ENCODE measurements at places on chromosomes 3 and 15.

GRCh38 chr3:55906896-55907295 is 419.8 kb upstream of the WNT5A start:
- no peak for DNase-seq

GRCh38 chr15:91849749-91850161 is 3.8 kb upstream of the SLCO3A1 start:
- no peak for DNase-seq

DNA sequence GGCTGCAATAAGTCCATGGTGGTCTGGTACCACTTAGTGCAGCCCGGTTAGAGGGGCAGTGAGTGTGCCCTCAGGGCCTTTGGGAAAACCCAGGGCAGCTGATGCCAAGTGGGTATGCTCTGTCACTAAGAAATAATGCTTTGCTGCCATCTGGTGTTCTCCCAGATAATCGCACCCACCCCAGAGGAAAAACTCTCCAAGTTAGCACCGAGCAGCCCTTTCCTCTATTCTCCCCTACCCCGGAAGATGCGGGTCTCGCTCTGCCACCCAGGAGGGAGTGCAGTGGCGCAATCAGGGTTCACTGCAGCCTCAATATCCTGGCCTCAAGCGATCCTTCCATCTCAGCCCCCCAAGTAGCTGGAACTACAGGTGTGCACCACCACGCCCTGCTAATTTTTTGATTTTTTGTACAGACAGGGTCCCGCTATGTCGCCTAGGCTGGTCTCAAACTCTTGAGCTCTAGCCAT is 21.3 kb upstream of the DAPK2 start:
- DNase-seq: peak; percentile 58

DNA sequence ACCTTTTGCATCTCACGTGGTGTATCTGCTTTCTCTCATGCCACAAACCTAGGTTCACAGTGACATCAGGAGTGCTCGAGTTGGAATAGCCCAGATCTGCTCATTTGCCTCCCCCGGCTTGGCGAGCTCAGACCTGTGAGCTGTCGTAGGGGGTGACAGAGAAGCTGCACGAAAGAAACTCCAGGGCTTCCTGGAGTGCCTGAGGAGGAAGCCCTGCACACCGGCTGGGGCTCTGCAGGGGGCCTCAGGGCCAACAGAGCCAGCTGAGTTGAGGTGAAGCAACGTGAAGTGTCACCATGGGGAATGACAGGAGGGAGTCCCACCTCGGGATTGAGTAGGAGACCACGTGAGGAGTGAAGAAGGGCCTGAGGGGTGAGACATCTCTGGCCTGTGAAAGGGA is 62.5 kb downstream of the RPN1 start:
- no peak for DNase-seq

DNA sequence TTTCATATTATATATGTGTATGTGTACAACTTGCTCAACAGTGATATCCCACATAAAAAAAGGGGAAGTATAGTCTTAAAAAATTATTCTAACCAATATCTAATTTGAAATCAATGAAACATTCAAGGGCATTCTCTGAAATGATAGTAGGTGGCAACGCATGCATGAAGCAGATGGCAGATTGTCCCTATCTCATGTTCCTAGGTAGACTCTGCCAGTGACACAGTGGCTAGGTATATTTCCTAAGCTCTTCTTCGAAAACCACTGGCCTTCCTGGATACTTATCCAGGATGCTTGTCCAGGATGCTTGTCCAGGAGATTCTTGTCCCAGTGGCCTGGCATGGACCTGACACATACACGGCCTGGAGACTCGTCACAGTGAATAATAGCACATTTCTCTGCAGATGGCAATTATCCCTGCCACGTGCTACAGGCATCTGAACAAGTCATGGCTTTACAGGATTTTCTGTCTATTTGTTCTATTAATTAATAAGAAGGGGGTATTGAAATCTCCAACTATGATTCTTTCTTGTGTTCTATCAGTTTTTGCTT is 54.9 kb downstream of the OCA2 start:
- no peak for DNase-seq

- no peak for DNase-seq
These were observed 155.9 kb upstream of the FEZF2 start for GRCh38 chr3:62529230-62529629.

DNA sequence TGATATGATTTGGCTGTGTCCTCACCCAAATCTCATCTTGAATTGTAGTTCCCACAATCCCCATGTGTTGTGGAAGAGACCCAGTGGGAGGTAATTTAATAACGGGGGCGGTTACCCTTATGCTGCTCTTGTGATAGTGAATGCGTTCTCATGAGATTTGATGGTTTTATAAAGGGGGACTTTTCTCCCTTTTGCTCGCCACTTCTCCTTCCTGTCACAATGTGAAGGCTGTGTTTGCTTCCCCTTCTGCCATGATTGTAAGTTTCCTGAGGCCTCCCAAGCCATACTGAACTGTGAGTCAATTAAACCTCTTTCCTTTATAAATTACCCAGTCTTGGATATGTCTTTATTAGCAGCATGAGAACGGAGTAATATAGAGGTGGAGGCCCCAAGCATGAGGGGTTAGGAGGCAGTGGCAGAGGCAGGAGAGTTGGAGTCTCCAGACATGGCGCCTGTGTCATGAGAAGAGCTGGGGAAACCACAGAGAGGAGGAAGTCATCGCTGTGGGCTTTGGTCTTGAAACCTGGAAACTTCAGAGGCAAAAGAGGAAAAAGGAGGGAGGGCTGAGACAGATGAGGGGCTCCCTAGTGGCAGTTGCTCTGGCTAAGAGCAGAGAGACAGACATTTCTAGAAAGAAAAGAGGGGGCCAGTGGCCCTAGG is 107.8 kb upstream of the VEPH1 start:
- DNase-seq: no peak

- no peak for DNase-seq
These were observed 72.7 kb downstream of the PEAK1 start for GRCh38 chr15:77347197-77347596.

DNA sequence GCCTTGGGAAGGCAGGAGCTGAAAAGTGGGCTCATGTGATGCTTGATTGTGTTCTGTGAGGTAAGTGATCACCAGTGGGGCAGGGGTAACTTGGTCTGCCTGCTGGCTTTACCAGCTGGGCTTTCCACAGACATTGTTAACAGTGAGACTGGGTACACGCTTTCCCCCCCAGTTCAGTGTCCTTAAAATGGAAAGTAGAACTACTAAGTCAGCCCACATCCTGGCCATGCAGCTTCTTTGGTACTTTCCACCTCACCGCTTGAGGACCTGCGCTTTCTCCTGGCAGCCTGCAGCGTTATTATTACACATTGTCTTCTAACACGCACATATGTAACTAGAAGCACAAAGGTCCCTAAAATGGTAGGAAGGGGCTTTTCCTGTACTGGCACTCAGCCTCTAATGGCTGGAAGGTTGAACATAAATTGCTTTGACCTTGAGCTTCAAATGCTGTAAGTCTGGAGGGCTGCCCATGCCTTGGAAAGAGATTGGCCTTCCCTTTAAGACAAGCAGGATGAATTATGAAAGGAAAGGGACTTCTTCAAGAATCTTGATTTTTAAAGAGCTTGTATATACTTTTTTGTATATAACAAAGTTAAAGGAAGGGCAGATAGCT is 216.1 kb upstream of the ROPN1 start:
- no peak for DNase-seq

DNA sequence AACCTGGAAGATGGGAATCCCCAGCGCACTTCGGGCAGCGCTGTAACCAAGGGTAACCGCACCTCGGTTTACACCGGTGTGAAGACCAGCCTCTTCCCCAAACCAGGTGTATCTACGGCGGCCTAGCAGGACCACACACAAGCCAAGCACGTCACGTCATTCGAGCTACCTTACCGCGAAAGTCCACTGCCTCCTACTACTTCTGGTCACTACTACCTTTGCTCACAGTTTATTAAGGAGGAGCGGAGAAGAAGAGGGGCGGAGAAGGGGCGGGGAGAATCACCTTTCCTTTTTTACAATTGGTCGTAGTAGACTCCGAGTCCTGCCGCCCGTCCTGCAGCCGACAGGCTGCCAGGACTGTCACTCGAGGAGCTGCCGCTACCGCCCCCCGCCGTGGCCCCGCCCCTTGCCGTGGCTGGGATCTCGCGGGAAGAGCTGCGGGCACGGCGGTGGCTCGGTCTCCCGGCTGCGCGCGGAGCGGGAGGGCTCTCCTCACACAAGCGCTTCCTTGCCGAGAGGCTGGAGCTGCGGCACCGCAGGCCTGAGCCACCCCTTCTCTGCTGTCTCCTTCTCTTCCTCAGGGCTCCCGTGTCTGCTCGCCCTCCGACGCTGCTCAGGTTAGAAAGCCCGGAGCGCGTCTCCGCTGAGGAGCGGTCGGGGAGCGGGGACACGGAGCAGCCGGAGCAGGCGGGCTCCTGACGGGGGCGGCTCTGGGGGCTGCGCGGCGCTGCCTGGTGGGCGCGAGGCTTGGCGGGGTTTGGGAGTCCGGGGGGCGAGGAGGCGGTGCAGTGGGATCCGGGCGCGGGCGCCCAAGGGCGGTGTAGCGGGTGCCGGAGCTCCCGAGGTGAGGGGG is at the start of gene GLCE:
TSS of gene GLCE (plus strand) at position 495 of the 853 bp plus-strand sequence. CDS start 95,172 bp downstream, outside the sequence.
- DNase-seq: peak; percentile 87

GRCh38 chr3:177589911-177590381 is 392.7 kb upstream of the TBL1XR1 start:
- no peak for DNase-seq

DNA sequence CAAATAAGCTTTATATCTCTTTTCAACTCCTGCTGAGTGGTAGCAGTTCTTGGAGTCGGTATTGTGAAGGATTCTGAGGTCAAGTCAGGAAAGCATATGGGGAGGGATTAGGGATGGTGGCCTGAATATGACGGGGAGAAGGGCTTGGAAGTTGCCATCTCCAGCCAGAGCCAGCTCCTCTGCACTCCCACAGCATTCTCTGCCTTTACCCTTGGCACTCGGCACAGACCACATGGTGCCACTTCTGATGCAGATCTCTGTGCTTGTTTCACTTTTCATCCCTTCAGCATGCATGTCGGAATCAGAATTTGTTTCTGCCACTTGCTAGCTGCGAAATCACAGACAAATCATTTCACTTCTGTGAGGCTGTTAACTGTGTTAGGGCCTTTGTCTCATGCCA is 52.5 kb downstream of the RAB11A start:
- DNase-seq: no peak

DNA sequence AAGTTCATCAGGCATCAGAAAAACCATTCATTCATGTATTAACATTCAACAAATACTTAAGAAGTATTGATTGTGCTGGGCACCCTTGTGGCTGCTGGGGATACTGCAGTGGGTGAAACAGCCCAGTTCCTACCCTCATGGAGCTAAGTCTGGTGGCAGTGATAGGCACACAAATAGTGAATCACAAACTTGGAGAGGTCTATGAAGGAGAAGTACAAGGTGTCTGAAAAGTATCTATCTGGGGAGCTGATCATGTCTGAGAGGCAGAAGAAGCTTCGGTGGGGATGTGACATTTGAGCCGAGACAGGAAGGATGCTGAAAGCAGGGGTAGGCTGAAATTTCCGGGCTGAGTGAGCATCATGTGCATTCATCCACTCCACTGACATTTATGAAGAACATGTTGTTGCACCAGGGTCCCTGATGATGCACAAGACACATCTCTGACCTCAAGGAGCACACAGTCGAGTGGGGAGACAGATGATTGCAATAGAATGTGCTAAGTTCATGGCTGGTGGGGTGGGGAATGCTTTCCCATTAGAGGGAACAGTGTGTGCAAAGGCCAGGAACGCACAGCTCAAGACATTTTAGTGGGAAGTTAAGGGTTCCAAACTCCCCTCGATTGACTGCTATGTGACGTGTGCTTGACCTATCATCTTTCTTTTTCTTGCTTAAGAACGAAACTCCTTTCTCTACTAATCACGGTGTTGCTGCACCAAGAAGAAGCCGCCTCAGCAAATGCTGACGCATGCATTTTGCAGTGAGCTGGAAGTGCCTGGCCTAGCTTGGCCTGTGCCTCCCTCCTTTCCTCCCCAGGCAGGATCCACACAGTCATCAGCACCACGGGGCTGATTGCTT is 309.1 kb upstream of the ICE2 start:
- DNase-seq: no peak

DNA sequence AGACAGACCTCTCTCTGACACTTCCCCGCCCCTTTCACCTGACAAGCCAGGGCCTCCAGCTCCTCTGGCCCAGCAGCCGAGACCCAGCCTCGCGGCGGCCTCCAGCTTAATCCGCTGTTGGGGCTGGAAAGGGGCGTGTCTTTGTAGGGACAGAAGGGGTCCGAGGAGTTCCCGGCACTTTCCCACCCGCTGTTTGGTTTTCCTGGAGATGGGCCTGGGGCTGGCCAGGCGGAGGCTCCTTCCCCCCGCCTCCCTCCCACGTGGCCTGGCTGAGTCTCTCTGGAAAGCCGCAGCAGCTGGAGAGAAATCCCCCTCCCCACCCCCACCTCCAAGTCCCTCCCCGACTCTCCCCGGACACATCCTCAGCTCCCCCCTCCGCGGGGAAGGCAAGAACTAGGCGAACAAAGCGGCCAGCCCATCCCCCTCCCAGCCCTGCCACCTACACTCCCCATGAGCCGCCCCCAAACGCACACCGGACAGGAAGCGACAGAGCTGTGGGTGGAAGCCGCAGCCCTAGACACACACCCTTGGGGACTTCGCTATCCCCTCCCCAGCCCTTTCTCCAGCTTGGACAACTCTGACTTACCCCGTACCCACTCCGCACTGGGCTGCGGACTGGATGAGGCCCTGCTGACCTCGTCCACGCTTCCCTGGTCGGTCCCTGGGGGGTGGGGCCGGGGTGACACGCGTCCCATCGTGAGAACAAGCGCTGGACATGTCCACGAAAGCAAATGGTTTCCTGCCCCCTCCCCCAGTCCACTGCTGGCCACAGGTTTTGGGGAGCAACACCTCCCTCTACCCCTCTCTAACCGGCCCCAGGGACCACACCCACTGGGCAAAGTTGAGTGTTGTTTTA is 1.2 kb downstream of the IGDCC4 start:
- no peak for DNase-seq

DNA sequence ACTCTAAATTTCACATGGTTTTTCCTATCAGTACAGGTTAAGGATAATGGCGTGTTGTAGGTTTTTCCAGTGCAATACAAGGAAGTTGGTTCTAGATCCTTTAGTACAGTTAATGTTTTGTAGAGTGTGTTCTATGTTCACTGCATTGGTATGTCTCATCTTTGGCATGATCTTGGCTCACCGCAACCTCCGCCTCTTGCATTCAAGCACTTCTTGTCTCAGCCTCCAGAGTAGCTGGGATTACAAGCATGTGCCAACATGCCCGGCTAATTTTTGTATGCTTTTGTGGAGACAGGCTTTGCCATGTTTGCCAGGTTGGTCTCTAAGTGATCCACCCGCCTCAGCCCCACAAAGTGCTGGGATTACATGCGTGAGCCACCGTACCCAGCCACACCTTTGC is 30.4 kb downstream of the SNRPN start:
- DNase-seq: no peak

Measured in omental fat pad (tissue), 4 donors.